ENCODE measurements at places on chromosomes 4 and X.

DNA sequence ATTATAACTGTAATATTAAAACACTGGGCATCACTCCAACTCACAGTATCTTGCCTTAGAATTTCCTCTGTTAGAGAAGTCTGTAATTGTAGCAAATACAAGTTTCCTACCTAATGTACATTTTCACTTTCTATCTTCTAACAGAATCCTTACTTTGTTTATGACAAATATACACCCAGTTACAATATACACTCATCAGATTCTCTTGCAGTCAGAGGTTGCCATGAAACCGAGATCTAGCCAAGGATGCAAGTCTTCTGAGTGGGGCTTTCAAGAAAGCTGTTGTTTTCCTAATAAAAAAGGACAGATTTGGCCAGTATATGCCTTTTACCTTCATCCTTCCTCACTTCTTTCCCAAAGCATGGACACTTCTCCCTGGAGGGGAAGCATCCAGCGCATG lies 228.9 kb downstream of the SCFD2 start:
- DNase-seq, result no peak

DNA sequence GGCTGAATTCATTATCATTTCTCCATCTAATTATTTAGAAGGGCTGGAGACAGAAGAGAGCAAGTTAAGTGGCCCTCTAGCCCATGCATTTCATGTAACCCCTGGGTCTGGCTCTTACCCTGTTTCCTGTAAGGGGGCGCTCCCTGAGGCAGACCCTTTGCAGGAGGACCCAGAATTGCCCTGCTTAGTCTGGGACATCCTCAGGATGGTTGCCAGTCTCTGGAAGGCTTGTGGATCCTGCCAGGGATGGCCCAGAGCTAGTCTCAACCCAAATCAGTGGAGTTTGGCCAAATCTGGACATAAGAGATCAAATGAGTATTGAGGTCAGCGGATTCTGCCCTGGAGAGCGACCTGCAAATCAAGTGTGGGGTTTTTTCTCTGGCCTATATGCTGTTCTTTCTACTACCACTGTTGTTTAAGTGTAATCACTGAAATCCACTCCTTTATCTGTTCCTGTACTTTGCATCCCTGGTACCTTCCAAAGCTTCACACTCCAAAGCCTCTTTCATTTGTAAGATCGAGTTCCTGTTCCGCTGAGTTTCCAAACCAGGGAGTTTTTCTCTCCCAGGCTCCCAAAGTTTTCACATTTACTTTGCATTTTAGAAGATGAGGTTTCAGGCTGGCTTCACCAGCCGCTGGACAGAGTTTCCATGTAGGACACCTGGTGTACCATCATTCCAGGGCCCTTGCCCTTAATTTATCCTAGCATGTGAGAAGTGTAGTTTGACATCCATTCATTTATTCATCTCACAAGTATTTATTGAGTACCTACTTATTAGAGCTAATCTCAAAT lies 6.3 kb downstream of the KLF3 start:
- DNase-seq, result no peak

GRCh38 chrX:1496076-1496475 lies 40.9 kb downstream of the P2RY8 start:
- DNase-seq, result peak; percentile 24

DNA sequence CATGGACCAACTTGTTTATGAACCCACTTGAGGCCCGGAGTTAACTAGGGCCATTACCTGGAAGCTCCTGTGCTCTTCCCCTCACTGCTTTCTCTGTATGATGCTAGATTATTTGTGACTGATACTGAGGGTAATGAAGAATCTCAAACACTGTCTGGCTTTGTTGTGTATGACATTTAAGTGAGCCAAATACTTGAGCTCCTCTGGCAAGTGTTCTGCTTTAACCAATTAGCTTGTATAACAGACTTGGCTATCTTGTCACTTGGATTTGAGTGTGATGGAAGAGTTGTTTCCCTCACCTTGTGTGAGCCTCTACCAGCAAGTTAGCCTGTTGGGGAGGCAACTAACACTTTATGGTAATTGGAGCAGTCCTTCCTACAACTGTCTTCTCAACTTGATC lies 42.7 kb downstream of the CCNG2 start:
- no peak for DNase-seq

DNA sequence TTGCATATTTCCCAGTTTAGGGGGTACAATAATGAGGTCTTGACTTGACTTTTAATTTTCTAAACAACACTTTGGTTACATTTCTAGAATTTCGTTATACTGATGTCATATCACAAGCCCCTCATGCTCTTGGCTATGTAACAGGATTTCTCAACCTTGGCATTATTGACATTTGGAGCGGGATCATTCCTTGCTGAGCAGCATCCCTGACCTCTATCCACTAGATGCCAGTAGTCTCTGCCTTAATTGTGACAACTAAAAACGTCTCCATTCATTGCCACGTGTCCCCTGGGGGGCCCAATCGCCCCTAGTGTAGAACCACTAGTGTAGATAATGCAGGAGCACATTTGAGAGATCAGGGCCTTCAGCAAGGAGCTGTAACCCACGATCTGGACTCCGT lies 234.2 kb upstream of the MID1 start:
- DNase-seq, result no peak

- DNase-seq, result peak; percentile 65
Measured at GRCh38 chr4:98446499-98447375, 185.6 kb downstream of the RAP1GDS1 start.

DNA sequence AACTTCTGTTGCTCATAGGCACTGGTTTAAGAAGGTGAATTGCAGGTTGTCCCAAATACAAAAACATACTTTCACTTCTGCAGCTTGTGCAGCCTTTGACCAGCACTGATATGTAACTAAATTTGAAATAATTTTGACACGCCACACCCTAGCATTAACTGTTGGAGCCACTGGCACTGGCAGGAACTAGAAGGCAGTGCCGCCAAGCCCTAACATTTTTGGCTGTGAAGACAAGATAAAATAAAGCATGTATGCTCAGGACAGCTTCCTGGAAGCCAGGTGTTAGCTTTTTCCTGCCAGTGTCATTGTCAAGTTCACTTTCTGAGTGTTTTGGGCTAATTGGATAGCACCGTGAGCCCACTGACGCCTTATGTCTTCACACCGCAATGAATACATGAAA lies 65.3 kb upstream of the FBXW7 start:
- no peak for DNase-seq

DNA sequence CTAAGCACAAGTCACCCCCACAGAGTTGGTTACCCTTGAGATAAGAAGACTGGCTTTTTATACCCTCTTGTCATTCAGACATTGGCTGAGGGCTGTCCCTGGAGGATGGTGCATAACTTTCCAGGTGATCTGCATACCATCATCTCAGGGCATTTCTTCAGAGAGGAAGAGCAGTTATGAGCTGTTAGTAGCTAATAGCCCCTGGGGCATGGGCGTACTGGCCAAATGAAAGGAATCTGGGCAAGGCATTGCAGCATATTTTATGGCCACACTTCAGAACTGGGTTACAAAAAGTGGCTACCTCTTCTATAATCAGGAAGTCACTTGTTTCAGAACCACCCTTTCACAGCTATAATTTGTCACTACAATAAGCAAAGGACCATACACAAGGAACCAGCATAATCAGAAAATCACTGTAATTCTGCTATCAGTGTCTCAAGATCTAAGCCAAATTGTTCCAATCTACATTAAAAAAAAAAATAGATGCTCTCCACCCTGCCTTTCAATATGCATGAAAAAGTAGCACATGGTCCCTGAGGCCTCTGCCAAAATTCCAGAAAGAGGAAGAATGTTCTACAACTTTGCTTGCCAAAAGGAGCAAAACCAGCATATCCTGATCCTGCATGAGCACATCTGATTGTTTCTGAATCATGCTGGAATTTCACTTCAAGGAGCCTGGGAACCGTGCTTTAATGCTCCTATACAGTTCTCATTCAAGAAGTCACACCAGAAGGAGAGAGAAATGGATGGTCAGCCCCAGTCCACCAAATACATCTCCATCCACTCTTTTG lies 92.0 kb downstream of the TMEM144 start:
- no peak for DNase-seq

- no peak for DNase-seq
Measured at GRCh38 chrX:115602729-115603389, 41.9 kb downstream of the PLS3 start.

GRCh38 chr4:9932771-9933170 lies 88.5 kb downstream of the SLC2A9 start:
- no peak for DNase-seq

DNA sequence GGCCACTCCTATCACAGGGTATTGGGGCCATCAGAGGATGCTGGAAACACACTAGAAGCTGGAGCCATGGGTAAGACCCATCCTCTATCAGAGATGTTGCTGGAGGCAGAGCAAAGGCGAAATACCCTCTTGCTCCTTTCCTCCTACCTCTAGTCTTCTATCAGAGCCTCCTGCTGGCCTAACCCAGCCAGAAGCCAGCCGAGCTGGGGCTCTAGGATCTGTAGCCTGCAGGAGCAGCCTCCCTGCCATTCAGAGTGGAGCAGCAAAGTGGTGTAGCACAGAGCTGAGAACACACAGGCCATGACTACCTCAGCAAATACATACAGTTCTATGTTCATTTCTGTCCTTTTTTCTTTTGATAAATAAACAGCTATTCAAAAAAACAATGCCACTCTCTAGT lies 35.7 kb downstream of the GATB start:
- no peak for DNase-seq

- no peak for DNase-seq
Measured at GRCh38 chr4:165433529-165433928, 54.7 kb downstream of the CPE start.

GRCh38 chr4:118367361-118367760 lies 14.6 kb upstream of the PRSS12 start:
- DNase-seq, result no peak

- DNase-seq, result no peak
Measured at GRCh38 chr4:16573206-16573605, 325.2 kb downstream of the LDB2 start.

GRCh38 chrX:130120746-130121504 lies 10.6 kb upstream of the ELF4 start:
- DNase-seq, result peak; percentile 83

- no peak for DNase-seq
Measured at GRCh38 chr4:120673696-120674095, 248.8 kb downstream of the PRDM5 start.

DNA sequence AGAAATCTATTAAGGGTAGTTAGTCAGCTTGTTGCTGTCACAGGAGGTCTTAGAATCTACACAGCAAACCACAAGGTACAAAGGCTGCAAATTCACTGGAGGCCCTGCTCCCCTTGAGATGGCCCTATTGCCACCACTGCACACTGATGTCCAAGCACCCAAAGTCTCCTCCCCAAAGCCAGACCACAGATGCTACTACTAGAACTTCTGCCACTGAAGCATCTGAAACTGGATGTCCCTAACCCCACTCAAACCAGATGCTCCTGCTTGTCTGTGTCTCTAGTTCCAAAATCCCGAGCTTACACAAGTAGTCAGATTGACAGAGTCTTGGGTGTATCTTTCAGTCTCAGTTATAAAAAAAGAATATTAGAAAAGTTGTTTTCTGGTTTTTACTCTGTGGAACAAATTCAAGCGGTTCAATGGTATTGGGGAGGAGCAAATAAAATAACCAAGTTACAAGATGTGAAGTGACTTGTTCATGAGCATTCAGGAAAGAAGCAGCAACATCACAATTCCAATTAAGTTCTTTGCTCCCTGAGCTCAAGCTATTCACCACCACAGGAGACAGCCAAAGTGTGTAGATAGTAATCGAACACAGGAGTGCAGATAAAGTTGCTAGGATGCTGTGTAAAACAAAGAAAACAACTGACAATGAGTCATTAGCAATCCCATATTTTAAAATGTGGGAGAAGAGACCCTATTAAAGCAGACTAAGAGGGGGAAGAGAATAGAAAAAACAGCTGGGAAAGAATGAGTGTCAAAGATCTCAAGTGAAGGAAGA lies 352.3 kb downstream of the PDGFC start:
- no peak for DNase-seq

- no peak for DNase-seq
Measured at GRCh38 chr4:11323771-11324170, 104.9 kb downstream of the HS3ST1 start.

DNA sequence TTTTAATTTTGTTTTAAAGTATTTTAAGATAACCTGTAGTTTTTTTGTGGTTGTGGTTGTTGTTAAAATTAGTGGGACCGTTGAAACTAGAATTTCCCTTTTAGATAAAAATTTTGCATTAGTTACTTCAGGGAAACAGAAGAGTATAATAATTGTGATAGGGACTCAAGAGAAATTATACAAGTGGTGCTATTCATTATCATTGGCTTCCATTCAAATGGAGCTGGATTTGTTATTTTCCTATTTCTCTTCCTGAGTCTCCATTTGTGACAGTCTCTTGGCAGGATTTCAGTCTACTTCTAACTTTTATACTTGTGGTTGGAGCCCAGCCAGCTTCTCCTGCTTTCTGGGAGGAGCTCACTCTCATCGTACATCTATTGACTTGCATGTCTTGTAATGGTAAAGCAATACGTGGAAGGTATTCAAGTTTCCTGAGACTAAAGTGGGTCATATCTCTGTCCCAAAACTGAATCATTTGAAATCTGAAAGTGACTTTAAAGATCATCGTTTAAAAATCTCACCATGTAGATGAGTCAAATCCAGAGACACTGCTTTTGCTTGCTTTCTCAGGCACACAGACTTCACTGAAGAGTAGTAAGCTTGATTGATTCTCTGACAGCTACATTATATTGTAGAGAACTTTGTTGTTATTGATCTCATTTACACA lies 155.8 kb downstream of the RPA4 start:
- DNase-seq, result no peak

- no peak for DNase-seq
Measured at GRCh38 chrX:130299279-130300009, 30.7 kb upstream of the ZNF280C start.

DNA sequence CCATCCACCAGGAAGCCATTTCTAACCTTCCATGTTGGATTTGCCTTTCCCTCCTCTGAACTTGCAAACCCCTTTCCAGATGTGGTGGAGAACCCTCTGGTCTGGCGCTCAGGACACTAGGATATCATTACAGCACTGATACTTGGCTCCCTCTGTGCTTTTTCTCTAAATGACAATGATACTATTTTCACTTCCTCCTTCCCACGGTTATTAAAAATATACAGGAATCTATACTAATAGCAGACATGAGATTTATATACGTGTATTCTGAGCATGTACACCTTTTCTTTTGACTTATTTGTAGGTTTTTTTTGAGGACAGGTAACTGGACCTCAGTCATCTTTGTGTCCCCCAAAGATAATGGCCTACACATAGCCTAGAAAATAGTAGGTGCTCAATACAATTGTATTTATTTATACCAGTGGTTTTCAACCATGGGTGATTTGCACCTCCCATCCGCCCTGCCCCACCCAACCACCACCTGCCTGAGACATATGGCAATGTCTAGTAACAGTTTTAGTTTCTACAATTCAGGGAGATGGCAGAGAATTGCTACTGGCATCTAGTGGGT lies 60.4 kb upstream of the PLAC8 start:
- DNase-seq, result no peak

DNA sequence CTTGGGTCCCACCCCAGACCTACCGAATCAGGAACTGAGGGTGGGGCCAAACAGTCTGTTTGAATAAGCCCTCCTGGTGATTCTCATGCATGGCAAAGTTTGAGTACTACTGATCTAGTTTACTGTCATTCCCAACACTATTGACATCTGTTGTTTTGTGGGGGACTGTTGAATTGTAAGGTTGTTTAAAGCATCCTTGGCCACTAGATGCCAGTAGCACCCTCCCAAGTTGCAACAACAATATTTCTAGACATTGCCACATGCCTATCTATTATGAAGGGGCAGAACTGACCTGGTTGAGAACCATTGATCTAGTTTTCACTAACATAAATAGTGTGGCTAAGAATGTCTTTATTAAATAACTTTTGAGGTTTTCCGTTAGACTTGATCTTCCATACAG lies 15.1 kb downstream of the TAF9B start:
- DNase-seq, result no peak

- no peak for DNase-seq
Measured at GRCh38 chrX:154349979-154350378, 24.5 kb downstream of the FLNA start.

- peak; percentile 34 for DNase-seq
Measured at GRCh38 chrX:71198066-71198465, 25.0 kb upstream of the GJB1 start.
